ENCODE measurements at places on chromosomes 13 and 19.

GRCh38 chr13:112174476-112175110, 107.6 kb downstream of the SOX1 start:
- no peak for ATAC-seq

- ATAC-seq, result no peak
Observed at GRCh38 chr13:37366044-37366770, 232.4 kb downstream of the POSTN start.

- ATAC-seq, result no peak
Observed at GRCh38 chr13:46507981-46508380, 45.0 kb upstream of the LRCH1 start.

DNA sequence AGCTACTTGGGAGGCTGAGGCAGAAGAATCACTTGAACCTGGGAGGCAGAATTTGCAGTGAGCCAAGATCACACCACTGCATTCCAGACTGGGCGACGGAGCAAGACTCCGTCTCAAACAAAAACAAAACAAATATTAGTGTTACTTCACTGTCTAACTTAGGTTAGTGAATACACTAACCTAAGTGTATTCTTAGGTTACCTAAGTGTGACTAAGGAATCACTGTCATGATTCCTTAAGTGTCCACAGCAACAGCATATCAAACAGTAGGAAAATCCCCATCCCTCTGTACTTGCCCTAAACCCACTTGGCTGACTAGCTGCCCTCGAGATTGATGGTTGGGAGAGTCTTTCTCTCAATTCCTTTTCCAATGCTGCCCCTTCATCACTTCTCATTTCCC, 11.8 kb upstream of the LRCH1 start:
- no peak for ATAC-seq

DNA sequence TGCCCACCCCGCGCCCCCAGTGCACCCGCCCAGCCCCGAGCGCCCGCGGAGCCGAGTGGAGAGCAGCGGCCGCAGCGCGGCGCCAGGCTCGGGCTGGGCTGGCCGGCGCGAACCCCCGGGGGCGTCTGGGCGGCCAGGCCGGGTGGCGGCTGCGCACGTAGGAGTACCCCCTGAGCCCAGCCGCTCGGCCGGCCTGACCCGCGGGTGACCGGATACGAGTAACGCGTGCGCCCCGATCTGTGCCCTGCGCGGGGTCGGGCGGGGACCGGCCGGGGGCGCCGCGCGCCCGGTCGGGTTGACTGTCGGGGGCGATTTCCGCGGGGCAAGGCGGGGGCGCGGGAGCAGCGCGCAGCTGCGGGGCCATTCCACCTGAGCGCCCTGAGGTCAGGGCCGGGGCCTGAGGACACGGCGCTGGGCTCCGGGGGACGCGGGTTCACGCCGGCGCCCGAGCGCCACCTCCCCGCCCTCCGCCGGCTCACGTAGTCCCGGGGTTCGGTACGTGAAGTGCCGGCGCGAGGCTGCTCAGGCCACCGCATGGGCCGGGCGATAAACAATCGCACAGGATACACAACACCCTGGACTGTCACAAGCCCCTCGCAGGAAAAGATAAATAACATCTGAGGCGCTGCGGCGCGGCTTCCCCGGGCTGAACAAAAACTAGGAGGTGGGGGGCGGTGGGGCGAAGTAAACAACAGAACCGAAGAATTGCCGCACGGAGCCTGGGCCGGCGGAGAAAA, 37.6 kb upstream of the FLT1 start:
- peak; percentile 19 for ATAC-seq

DNA sequence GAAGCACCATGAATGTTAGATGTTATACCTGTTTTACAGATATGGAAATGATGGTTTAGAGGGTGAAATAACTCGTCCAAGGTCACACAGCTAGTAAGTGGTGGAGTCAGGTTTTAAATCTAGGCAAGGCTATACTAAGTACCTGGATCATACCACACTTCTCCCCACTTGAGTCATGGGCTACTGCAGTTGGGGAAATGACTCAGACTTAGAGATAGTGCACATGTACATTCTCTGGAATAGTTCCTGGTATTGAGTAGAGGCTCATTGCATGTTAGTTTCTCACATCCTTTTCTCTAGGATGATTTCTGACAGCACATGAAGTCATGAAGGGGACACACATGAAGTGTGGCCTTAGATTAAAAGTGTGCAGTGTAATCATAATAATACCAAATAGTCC, 76.2 kb upstream of the TNFSF11 start:
- ATAC-seq, result peak; percentile 88

DNA sequence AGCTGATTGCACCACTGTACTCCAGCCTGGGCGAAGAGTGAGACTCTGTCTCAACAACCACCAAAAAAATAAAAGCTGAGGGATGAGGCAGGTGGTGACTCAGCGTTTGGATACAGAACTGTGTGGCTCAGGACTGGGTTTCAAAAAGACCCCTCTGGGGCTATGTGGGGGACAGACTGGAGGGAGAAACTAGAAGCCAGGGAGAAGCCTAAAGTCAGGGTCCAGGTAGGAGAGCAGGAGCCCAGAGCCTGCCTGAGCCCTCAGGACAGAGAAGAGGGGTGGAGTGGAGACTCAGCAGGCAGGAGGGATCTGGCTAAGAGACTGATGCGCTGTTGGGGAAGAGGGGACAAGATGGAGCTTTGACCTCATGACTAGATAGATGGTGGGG, 1.8 kb upstream of the CD37 start:
- no peak for ATAC-seq

- ATAC-seq, result no peak
Observed at GRCh38 chr13:46748300-46748699, 48.7 kb downstream of the ESD start.

DNA sequence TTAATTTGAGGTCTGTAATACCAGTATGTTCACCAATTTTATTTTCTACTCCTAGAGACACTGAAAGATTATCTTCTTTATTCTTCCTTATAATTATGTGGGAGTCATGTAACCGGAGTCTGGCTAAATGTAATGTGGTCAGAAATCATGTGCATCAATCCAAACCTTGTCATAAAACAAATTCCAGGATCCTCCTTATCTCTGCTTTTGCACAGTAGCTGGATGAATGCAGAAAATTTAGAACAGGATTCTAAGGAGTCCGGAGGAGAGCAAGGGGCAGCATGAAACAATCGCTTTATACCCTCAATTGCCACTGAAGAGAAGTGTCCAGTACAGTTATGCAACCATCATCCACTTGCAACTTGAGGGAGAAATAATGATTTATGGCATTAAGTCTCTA, 2674.7 kb upstream of the PCDH20 start:
- no peak for ATAC-seq

Measured in activated T-helper 17 cell treated with anti-CD3 and anti-CD28 coated beads, Interleukin-2, amount 50 U/mL, for 72 hours (primary cell).